Thymus (tissue), 14 donors: ENCODE measurements at places on chromosomes 4 and X. TPM values are rescaled to one million over a fixed set of nuclear protein-coding genes. Genes with fewer than 3 reads are reported as not detected.

DNA sequence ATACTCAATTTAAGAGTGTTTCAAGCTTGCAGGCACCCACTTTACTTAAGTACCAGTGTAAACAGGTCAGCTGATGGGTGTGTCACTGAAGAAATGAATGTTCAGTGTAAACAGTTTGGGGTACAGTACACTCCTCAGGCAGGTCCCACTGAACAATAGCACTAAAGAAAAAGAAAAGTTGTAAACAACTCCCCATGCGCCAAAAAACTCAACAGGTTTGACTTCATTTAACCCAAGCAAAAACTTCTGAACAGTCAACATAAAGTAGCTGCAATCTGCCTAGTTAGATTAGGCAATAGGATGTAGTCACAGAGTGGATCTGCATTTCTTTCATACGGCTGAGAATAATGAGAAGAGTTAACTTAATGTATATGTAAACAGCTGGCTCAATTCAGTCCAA lies 93.2 kb downstream of the FAM13A start:
- no peaks in the 10 kb centered on the region for H3K27me3 ChIP-seq
- no peaks in the 10 kb centered on the region for H3K36me3 ChIP-seq
- no peak overlapping the region for H3K4me3 ChIP-seq
- DNase-seq: no peak

DNA sequence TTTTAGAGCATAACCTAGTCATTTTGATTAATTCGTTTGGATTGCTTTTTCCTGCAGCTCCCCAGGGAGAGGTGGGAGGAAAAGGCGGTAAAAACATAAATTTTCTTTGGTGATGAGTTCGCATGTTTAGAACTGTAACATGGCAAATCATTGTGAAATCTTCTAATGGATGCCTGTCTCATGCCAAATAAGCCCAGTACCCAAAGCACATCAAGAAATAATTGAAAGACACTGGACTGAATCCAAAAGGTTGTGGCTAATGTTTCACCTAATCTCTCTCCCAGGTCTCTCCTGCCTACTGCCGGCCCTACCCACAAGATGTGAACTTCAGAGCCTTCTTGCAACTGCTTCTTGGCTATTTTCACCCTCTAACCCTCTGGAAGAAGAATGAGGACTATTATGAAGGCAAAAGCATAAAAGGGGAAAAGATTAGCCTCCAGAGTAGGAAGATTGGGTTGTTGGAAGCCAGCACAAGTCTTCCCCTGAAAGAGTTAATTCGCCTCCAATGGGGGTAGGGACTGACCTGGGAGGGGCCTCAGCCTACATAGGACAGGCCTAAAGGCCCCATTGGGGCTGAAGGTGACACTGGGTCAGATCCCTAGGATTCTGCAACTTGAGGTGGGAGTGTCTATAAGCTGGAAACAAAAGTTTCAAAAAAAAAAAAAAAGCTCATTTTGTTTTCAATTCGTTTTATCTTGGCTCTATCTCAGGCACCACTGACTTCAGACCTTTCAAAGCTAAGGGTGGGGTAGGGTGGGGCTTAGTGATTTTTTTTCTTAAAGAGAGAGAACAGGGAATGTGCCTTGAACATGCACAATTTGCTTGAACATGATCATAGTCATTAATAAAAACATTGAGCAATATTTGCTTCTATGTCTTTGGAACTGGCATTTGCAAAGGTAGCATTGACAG lies 278.6 kb upstream of the KLF3 start:
- DNase-seq: no peak
- H3K27me3 ChIP-seq: no peaks in the 10 kb centered on the region
- peaks cover 14% of the 10 kb centered on the region for H3K4me1 ChIP-seq
- H3K4me3 ChIP-seq: no peak overlapping the region

GRCh38 chr4:63670735-63671134 lies 738.5 kb downstream of the TECRL start:
- H3K27me3 ChIP-seq: no peaks in the 10 kb centered on the region
- DNase-seq: no peak
- no peaks in the 10 kb centered on the region for H3K36me3 ChIP-seq
- no peaks in the 10 kb centered on the region for H3K4me1 ChIP-seq

GRCh38 chr4:33715841-33716395 lies 2528.4 kb downstream of the ARAP2 start:
- no peak for DNase-seq
- H3K4me3 ChIP-seq: no peak overlapping the region
- H3K27ac ChIP-seq: no peak overlapping the region
- H3K27me3 ChIP-seq: no peaks in the 10 kb centered on the region
- H3K36me3 ChIP-seq: no peaks in the 10 kb centered on the region

- no peak overlapping the region for H3K27ac ChIP-seq
- no peak for DNase-seq
- no peaks in the 10 kb centered on the region for H3K27me3 ChIP-seq
Measured at GRCh38 chrX:39716802-39717540, 380.8 kb downstream of the BCOR start.

DNA sequence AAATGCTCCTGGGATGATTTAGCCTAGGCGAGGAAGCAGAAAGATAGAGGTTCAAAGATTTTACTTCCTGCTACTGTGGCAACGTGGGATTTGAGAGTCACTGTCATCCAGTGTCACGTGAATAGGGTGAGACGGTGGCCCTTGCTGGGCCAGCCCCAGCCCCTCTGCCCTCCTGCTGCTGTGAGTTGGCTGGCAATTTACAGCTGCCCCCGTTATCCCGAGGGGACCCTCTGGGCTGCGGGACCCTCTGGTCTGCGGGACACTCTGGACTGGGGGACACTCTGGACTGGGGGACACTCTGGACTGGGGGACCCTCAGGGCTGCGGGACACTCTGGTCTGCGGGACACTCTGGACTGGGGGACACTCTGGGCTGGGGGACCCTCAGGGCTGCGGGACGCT lies 765.4 kb downstream of the TRIML1 start:
- DNase-seq: no peak
- H3K27me3 ChIP-seq: no peaks in the 10 kb centered on the region
- H3K36me3 ChIP-seq: no peaks in the 10 kb centered on the region

GRCh38 chrX:10486373-10486772 lies 134.0 kb downstream of the MID1 start:
- no peaks in the 10 kb centered on the region for H3K4me1 ChIP-seq
- DNase-seq: no peak
- H3K36me3 ChIP-seq: no peaks in the 10 kb centered on the region
- no peaks in the 10 kb centered on the region for H3K27me3 ChIP-seq

- H3K36me3 ChIP-seq: peaks cover 6% of the 10 kb centered on the region
- peaks cover 5% of the 10 kb centered on the region for H3K4me1 ChIP-seq
- DNase-seq: peak; percentile 67
- no peak overlapping the region for H3K27ac ChIP-seq
- H3K4me3 ChIP-seq: no peak overlapping the region
- peaks cover 13% of the 10 kb centered on the region for H3K27me3 ChIP-seq
Measured at GRCh38 chr4:185165605-185166063, 22.6 kb downstream of the SLC25A4 start.

DNA sequence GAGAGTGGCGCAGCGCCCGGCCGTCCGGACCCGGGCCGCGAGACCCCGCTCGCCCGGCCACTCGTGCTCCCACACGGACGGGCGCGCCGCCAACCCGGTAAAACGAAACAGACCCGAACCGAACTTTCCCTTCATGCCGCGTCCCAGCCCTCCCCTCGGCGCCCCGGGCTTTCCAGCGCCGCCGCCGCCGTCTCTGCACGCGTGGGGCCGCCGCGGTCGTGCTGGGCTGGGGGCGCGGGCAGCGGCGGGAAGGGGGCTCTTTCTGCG lies 222 bp downstream of the SMAD1 start:
- H3K36me3 ChIP-seq: no peaks in the 10 kb centered on the region
- no peaks in the 10 kb centered on the region for H3K27me3 ChIP-seq
- no peak for DNase-seq
- peak overlapping the region; percentile 97 for H3K27ac ChIP-seq

- no peaks in the 10 kb centered on the region for H3K27me3 ChIP-seq
- no peaks in the 10 kb centered on the region for H3K4me1 ChIP-seq
- H3K4me3 ChIP-seq: no peak overlapping the region
- no peak overlapping the region for H3K27ac ChIP-seq
- DNase-seq: no peak
Measured at GRCh38 chr4:57501720-57502119, 391.5 kb upstream of the IGFBP7 start.

GRCh38 chr4:6331018-6331417 lies 61.4 kb downstream of the WFS1 start:
- H3K4me1 ChIP-seq: no peaks in the 10 kb centered on the region
- no peaks in the 10 kb centered on the region for H3K36me3 ChIP-seq
- peaks cover 7% of the 10 kb centered on the region for H3K27me3 ChIP-seq
- no peak for DNase-seq
- H3K4me3 ChIP-seq: no peak overlapping the region
- H3K27ac ChIP-seq: no peak overlapping the region

GRCh38 chrX:635428-636090 lies 5.0 kb downstream of the SHOX start:
- no peaks in the 10 kb centered on the region for H3K4me1 ChIP-seq
- peaks cover 90% of the 10 kb centered on the region for H3K27me3 ChIP-seq
- no peak for DNase-seq
- no peak overlapping the region for H3K27ac ChIP-seq
- H3K4me3 ChIP-seq: no peak overlapping the region
- H3K36me3 ChIP-seq: no peaks in the 10 kb centered on the region

DNA sequence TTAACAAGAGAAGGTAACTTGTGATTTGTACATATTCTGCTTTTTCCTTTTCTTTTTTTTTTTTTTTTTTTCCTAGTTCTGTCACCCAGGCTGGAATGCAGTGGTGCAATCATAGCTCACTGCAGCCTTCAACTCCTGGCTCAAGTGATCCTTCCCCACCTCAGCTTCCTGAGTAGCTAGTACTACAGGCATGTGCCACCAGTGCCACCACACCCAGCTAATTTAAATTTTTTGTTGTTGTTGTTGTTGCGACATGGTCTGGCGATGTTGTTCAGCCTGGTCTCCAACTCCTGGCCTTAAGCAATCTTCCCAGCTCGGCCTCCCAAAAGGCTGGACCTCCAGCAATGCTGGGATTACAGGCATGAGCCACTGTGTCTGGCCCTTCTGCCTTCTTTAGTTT lies 1.5 kb upstream of the TACR3 start:
- no peaks in the 10 kb centered on the region for H3K36me3 ChIP-seq
- DNase-seq: no peak
- no peak overlapping the region for H3K4me3 ChIP-seq
- no peaks in the 10 kb centered on the region for H3K4me1 ChIP-seq
- no peak overlapping the region for H3K27ac ChIP-seq

DNA sequence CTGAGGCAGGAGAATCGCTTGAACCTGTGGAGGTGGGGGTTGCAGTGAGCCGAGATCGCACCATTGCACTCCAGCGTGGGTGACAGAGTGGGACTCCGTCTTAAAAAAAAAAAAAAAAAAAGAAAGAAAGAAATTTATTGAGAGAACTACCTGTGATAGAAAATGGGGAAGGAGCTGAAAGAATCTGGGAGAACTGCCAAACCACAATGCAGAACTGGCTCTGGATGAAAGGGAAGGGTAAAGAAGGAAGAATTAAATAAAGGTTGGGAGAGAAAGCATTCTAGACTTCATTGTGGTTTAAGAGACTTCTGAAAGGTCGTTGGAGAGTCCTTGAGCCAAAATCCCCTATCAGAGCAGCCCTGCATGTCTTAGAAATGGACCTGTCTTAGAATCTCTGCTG lies 567.9 kb upstream of the HTR2C start:
- no peaks in the 10 kb centered on the region for H3K36me3 ChIP-seq
- H3K27ac ChIP-seq: no peak overlapping the region
- no peaks in the 10 kb centered on the region for H3K4me1 ChIP-seq

DNA sequence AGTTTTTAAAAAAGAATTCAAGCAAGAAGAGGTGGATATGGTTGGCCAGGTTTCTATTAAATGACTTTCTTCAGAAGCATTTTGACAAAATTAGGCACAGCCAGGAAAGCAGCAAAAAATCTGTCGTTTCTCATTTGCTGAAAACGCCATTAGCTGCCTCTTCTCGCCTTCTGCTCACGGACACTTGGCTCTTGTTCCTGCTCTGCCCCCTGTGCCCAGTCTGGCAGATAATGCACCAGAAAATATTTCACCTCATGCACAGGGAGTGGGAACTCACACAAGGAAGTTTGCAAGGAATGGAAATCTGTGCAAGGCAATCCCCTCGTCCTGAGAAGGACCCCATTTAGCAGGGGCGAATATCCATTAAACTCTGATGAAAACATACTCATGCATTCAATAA lies 260.0 kb downstream of the PACRGL start:
- H3K36me3 ChIP-seq: no peaks in the 10 kb centered on the region
- no peaks in the 10 kb centered on the region for H3K27me3 ChIP-seq
- no peak for DNase-seq
- no peak overlapping the region for H3K27ac ChIP-seq
- H3K4me1 ChIP-seq: no peaks in the 10 kb centered on the region

DNA sequence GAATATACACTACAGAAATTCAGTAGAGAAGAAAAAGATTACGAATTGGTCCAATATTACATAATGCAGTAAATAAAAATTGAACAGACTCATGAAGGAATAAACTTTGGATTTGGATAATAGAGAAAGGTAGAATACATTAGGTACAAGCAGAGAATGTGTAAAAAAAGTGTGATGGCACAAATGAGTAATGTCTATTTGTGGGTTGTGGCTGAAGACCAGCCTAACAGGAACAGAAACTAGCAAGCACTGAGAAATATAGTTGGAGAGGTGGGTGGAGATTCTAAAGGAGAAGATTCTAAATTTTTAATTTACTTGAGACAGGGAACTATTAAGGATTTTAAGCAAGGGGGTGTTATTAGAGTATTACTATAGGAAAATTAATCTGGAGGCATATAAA lies 15.2 kb upstream of the CLOCK start:
- H3K4me1 ChIP-seq: no peaks in the 10 kb centered on the region
- H3K27ac ChIP-seq: no peak overlapping the region
- H3K27me3 ChIP-seq: no peaks in the 10 kb centered on the region
- no peak for DNase-seq
- no peaks in the 10 kb centered on the region for H3K36me3 ChIP-seq

DNA sequence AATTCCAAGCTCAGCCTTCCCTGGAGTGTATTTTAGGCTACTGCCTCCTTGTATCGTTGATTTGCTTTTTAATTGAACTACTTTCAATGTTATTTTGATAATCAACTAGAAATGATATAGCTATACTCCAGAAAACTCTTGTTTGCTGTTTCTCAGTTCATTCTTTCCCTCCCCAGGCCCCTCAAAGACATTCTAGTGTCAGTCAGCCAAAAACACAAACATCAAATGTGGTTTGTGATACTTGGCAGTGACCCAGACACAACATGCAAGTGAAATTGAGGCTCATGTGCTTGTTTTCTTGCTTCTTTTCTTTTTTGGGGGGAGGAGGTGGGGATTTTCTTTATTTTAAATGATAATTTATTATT lies 7.6 kb downstream of the FAT4 start:
- H3K4me1 ChIP-seq: peaks cover 5% of the 10 kb centered on the region
- DNase-seq: no peak
- peaks cover 5% of the 10 kb centered on the region for H3K27me3 ChIP-seq
- no peak overlapping the region for H3K4me3 ChIP-seq
- H3K27ac ChIP-seq: no peak overlapping the region

GRCh38 chrX:71640002-71640401 lies 21.7 kb upstream of the CXCR3 start:
- no peaks in the 10 kb centered on the region for H3K27me3 ChIP-seq
- peaks cover 23% of the 10 kb centered on the region for H3K4me1 ChIP-seq
- no peak overlapping the region for H3K27ac ChIP-seq
- H3K4me3 ChIP-seq: no peak overlapping the region
- DNase-seq: no peak

Gene FAM9C
- total RNA-seq: not detected

Gene MAGED4
- 2.7 TPM for total RNA-seq

Gene MAD2L1
- total RNA-seq: 58.7 TPM

Gene HERC3
- total RNA-seq: 10.8 TPM

Gene ERVMER34-1
- 0.05 TPM for total RNA-seq

Gene CT45A3
- total RNA-seq: not detected

Gene NAA11
- total RNA-seq: not detected

Gene TSPAN7
- 6.3 TPM for total RNA-seq

Gene IL2RG
- 91.6 TPM for total RNA-seq

Gene SH3D19
- 4.6 TPM for total RNA-seq

Gene CCKAR
- total RNA-seq: 0.09 TPM

Gene NLRP2B
- not detected for total RNA-seq

Gene CLIC2
- total RNA-seq: 17.5 TPM

Gene SSX3
- not detected for total RNA-seq

Gene POU3F4
- not detected for total RNA-seq
